Hematopoietic multipotent progenitor cell treated with erythropoietin and hydrocortisone succinate and interleukin-3 and kit ligand, for 8 days (in vitro differentiated cells): ENCODE measurements at places on chromosomes 1 and 21.
A peak's percentile ranks its signal among the peaks of the same experiment; 100 is the strongest.

DNA sequence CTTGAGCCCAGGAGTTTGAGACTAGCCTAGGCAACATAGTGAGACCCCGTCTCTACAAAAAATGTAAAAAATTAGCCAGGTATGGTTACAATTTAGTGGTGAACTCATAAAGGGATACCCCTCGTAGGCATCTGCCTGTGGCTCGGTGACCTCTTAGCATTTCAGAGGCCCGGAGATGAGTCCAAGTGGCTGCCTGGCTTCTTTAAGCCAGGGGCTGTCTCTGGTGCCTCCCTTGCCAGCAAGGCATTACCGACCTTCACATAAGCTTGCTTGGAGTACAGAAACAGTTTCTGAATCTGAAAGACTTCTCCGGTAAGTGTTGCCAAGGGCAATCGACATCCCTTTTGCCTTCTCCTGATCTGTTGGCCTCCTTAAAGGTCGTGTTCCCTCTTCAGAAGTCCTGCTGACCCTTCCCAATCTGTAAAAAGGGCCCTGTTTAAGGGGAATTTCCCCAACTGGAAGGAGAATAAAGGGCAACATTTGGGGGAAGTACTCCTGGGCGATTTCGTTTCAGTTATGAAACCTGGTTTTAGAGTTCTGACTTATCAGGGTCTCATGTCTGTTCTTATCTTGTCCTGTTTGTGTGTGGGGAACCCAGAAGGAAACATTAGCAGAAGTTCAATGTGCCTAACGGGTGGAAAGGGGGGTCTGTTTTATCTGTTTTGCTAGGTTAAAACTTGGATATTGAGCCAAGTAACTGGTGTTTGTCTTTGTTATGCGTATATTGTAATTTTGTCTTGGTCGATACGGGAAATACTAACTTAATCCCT, 32.9 kb downstream of the KIFAP3 start:
- peak; percentile 88 for DNase-seq

DNA sequence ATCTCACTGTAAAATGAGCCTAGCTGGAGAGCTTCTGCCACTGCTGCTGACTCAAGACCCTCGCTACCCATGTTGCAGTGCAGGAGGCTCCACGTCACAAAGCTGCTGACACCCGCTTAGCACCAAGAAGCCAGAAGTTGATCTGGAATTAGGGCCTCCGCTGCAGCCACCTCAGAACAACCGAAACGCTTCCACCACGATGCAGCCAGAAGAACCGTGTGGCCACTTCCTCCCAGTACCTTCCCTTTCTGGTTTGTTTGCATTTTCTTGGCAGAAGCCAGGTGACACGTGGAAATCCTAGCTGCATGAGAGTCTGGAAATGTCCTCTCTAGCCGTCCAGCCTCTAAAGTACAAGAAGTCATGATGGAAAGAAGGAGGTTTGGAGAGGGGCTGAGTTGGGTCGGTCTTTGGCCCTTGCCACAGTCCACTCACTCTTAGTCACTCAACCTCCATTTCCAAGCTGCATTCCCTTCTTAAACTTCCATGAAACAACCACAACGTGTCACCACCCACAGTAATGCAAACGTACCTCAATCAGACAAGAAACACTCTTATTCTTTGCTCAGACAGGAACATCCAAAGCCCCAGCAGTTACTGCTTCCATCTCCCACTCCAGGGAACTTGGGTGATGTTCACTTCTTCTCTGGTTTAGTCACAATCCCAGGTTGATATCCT, 10.0 kb upstream of the CDA start:
- DNase-seq = no peak

GRCh38 chr1:151803915-151804314, 1.3 kb downstream of the LINGO4 start:
- no peak for DNase-seq

GRCh38 chr1:170397061-170397460, 134.9 kb upstream of the GORAB start:
- no peak for DNase-seq

GRCh38 chr21:43193651-43194302, 25.0 kb downstream of the CRYAA start:
- no peak for DNase-seq

DNA sequence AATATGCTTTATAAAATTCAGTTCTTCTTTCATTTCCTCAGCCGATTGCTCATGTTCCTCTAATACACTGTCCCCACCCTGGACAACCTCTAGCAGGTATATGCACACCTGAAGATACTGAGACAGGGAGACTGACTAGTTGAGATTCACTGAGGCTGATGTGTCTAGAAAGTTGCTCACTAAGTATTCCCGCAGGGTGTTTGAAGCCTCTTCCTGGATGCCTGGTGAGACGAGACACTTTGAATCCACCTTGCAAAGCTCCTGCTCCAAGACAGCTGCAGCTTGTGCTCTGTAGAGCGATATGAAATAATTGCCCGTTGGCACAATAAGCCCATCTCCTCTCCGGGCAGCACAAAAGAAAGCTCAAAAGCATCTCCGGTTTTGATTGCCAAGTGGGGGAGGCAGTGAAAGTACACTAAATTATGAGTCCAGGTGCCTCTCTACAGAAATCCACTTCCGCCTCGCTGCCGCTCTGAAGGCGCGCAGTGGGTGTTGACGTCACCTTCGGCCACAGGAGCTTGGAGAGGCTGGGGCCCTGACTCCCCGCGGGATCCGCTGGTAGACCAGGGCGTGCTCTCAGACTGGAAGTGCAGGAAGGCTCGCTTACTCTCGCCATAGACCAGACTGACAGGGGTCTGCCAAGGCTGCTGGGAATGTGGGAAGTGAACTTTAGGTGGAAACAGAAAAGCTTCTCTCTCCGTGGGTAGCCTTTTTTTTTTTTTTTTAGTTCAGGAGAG, 46.3 kb downstream of the GPA33 start:
- peak; percentile 65 for DNase-seq

GRCh38 chr1:224780736-224781135, 148.7 kb upstream of the DNAH14 start:
- DNase-seq = no peak

- no peak for DNase-seq
Measured at GRCh38 chr1:227885135-227885647, 62.5 kb downstream of the WNT9A start.

DNA sequence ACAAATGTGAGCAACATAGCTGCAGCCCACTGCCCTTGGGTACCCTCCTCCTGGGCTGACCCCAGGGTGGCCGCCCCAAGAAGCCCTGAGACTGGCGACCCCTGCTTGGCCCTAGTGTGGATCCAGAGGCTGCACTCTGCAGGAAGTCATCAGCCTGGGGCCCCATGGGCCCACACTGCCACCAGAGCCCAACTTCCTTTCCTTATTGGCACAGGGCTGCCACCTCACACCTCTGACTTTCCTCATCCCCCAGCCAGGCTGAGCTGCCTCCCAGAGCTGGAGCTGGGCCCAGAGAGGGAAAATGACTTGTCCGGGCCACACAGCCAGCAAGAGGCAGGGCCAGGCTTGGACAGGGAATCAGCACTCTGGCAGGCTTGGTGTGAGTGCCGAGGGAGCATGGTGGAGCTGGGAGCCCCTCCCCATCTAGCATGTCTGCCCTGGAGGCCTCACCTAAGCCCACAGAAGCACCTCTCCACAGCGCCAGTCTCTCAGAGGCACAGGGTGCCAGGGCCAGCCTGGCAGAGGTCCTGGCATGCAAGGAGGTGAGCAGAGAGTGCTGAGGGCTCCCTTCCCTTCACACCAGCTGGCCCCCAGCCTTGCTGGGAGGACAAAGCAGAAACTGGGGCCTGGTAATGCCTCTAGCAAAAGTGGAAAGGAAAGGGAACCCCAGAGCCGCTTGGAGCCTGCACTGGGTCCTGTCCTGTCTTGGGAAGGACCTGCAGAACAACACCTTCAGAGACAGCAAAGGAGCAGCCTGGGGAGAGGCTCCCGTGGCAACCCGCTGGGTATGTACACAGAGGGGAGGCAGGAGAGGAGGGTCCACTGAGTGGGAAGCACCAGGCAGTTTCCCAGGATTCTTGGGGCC, 3.2 kb downstream of the RAP1GAP start:
- no peak for DNase-seq

DNA sequence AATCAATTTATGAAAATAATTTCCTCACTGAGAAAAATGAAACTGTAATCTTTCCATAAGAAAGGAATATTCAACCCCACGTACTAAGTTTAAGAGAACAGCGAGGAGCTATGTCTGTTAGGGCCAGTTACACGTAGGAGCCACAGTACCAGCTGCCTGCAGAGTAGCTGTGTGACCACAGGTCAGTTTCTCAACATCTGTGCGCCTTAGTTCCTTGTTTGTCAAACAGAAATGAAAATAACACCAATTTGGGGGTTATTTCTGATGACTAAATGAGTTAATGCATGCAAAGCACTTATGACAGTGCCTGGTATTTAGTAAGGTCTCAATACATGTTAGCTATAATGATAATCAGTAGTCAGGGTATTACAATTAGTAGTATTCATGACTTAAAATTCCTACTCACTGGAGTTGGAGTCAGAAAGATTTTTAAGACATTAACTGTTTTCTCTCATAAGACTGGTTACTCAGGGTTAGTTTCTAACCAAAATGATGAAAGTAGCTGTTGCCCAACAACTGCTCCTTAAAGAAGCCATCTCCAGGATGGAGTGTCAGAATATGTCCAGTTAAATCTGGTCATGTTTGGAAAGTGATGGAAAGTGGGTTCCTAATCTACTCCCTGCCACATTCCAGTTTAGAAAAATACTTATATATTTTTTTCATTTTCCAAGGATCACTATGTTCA, 85.8 kb upstream of the ZNF648 start:
- peak; percentile 23 for DNase-seq

- DNase-seq = no peak
Measured at GRCh38 chr1:46464013-46464548, 25.6 kb upstream of the DMBX1 start.

DNA sequence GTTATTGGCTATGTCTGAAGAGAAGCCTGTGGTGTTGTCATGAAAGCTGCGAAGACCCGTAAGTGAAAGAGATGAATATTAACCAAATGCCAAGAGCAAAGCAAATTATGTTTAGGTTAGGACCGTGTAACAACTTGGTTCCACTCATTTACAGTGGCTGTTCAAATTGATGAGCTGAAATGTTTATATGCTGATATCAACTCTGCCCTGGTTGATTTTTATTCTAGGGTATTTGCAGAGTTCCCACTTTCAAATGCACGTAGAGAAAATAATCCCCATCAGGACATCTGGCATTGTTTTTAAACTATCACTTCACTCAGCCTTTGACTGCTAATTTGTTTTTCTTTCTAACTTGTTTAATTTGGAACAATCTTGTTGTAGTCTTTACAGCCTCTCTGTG, 581.6 kb upstream of the ADAMTS5 start:
- no peak for DNase-seq
